ENCODE measurements at places on chromosomes 2 and 18.

GRCh38 chr18:23234619-23235018 lies 99.3 kb downstream of the CABLES1 start:
- no peak for DNase-seq

DNA sequence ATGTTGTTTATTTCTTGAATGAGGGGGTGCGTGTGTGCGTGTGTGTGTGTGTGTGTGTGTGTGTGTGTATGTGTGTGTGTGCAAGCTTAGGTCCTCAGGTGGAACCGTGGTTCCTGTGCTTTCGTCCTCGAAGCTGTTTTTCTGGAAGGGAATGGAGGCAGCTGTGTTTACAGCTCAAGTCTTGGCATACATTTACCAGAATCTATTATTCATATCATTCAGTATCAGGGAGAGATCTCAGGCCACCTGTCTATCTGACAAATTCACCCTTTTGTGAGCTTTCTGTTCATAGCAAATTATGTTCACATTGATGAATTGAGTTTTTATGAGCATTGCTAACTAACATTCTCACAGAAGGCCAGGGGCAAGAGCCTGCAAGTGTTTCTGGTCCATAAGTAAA lies 550.4 kb downstream of the ARHGAP15 start:
- no peak for DNase-seq

DNA sequence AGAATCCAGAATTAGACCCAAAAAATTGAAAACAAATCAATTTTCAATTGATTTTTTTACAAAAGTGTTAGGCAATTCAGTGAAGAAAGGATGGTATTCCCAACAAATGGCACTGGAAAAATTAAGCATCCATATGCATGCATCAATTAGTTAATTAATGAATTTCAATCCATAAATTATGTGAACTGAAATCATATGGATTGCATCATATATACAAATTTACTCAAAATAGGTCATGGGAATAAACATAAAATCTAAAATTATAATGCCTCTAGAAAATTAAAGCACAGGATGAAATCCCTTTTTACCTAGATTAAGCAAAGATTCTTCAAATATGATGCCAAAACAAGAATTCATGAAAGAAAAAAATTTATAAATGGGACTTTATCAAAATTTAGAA lies 213.9 kb upstream of the KLHL29 start:
- no peak for DNase-seq

GRCh38 chr2:112910219-112910618 lies 746 bp upstream of the IL37 start:
- no peak for DNase-seq

DNA sequence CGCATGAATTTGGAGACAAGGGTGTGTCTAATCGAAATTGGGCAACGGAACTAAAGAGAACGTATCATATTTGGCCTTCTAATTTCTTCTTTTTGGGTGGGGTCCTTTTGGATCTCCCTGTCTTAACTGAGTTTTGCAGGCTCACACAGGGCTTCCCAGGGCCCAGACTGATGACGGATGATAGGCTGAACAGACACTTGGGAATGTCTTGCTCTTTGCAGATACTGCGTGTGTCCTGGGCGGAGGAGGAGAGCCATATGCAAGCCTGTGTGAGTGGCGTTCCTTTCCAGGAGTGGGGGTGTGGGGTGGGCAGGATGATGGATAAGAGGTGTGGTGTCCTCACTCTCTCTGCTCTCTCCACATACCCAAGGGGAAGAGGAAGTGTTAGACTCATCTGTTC lies 40.1 kb downstream of the TNP1 start:
- no peak for DNase-seq

DNA sequence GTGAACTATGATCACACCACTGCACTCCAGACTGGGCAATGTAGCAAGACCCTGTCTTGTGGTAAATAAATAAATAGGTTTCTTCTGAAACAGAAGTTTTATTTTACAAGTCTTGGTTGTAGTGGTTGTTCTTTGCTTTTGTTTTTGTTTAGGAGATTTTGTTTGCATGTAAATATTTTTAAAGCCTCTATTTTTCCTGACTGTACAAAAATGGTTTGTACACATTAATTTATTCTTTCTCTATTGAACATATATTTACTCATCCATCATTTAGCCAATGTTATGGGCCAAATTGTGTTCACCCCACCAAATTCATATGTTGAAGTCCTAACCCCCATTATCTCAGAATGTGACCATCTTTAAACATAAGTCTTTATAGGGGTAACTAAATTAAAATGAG lies 580.1 kb downstream of the EPHA4 start:
- DNase-seq: no peak

DNA sequence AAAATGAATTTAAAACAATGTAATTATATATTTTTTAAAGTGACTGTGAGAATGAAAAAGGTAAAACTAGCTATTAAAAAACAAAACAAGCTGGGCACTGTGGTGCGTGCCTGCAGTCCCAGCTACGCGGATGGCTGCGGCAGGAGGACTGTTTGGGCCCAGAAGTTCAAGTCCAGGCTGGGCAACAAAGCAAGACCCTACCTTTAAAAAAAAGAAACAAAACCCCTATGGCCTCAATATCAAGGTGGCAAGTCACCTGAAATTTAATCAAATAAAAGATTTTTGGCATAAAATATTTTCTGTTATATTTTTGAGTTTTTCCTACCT lies 46.9 kb upstream of the STRN start:
- DNase-seq: no peak

DNA sequence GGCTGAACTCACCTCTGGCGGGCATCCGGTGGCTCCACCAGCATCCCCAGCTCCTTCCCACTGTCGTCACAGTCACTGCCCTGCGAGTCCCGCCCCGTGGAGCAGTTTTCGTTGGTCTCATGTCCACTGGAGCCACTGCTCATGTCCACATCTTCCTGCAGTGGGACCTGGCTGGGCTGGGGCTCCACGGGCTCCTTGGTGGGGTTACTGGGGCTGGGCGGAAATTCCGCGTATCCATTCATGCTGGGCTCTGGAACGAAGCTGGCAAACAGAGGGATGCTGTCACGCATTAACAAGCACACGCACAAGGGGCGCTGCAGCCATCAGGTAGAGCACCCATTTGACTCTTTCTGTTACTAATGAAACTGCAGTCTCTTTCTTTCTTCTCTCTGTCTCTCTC lies 10.7 kb downstream of the PER2 start:
- DNase-seq: no peak

DNA sequence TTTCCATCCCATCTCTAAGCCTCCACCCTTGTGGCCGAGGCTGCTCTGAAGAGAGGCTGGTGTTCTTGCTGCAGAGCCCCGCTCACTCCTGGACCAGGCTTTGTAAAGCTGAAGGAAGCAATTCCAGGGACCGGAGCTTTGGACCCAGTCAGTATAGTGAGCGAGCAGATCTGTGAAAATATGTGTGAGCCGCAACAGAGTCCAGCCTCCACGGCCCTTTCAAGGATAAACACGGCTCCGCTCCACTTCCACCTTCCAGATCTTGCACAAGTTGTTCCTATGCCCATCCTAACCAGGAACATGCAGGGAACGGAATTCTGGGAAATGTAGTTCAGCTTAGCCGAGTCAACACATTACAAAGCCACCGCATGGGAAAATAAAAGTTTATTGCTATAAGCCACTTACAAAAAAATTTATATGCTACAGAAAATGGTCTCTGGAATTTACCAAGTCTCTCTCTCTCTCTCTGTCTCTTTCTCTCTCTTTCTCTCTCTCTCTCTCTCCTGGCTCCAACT lies 151.7 kb upstream of the ZNF521 start:
- no peak for DNase-seq

GRCh38 chr2:222690564-222691200 lies 19.2 kb downstream of the MOGAT1 start:
- peak; percentile 61 for DNase-seq

DNA sequence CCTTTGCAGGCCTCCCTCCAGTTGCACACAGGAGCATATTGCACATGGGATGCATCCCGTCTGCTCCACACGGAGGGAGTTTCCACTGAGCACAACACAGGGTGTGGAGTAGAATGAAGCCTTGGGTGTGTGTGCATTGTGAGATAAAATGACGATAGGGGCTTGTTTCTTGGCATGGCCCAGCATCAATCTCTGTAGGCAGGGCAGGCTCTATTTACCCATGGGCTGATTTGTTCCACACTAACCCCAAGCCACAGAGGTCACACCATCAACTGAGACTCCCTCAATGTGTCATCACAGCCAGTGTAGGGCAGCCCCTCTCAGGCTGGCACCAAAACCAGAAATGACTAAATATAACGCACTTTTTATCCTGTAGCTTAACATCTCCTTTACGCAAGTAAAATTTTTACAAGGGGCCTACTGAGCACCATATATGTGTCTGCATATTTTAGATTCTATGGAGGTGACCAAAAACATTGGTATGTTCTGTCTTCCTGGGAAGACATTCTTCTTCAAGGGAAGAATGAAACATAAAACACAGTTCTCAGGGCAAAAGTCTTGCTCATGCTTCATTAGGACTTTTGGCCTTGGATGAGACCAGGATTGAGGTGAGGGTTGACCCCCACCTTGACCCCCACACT lies 2.7 kb upstream of the GKN1 start:
- no peak for DNase-seq

- no peak for DNase-seq
Observed at GRCh38 chr2:170928036-170928823, 823 bp upstream of the GORASP2 start.

DNA sequence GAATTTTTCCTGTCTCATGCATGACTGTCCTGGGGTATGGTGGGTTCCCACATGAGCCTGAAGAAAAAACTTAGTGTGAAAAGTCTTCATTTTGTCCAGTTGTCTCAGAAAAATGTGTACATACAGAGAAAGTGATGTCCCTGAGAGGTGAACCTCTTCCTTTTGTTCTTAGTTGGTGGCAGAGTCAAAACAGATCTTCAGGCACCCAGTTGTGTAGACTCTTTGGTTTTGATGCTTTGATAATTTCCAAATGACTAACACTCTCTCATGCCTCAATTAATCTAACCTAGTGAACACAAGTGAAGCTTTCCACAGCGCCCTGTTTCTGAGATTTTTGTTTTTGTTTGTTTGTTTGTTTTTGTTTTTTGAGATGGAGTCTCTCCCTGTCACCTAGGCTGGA lies 273.5 kb downstream of the PIK3C3 start:
- DNase-seq: no peak

- no peak for DNase-seq
Observed at GRCh38 chr2:235966396-235966795, 201.8 kb downstream of the GBX2 start.

DNA sequence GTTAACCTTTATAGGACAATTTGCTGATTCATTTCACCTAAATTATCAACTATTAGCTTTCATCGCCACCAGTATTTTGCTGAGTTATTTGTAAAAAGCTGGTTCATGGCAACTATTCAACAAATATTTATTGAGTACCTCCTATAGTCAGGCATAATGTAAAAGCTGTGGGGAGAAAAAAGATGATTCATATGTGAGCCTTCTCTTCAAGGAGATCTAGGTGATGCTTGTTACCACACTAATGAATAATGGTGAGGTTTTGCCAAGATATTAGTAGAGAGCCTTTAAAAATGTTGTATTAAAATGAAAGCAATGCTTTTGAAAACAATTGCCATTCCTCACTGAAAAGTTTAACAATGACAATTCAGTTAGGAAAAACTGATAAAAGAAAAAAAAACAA lies 187.8 kb downstream of the ANKRD44 start:
- DNase-seq: no peak

DNA sequence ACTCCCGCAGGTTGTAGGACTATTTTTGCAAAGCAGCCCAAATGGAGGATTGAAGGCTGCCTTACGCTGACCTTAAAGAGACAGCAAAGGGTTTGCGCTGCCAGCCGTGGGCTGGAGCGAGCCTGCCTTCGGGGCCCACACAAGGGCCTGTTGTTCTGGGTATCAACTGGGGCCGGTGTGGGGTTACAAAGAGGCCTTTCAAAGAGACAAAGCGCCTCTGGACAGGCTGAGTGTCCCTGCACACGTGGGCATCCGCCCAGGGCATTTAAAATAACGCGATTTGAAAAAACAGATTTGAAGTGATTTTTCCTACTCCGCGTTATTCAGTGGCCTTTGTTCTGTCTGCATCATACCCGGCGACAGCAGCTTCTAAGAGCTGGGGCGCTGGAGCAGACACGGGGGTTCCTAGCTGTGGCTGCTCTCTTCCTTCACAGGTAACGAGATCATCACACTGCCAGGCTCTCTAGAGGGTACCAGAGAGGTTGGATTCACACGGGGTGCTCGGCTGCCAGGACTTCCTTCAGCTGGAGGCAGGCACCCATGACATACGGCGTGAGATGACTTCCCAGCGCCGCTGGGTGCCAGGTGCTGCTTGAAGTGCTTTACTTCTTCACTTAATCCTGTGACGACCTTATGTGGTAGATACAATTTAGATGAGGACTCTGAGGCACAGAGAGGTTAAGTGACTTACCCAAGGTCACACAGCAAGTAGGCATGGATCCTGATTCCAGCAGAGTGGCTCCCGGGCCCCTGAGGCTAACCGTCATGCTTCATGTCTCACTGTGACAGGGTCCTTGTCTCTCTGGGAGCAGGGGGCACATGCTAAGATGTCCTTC lies 32.2 kb downstream of the MAL start:
- DNase-seq: no peak

GRCh38 chr2:203585516-203585915 lies 50.4 kb upstream of the RAPH1 start:
- DNase-seq: no peak

DNA sequence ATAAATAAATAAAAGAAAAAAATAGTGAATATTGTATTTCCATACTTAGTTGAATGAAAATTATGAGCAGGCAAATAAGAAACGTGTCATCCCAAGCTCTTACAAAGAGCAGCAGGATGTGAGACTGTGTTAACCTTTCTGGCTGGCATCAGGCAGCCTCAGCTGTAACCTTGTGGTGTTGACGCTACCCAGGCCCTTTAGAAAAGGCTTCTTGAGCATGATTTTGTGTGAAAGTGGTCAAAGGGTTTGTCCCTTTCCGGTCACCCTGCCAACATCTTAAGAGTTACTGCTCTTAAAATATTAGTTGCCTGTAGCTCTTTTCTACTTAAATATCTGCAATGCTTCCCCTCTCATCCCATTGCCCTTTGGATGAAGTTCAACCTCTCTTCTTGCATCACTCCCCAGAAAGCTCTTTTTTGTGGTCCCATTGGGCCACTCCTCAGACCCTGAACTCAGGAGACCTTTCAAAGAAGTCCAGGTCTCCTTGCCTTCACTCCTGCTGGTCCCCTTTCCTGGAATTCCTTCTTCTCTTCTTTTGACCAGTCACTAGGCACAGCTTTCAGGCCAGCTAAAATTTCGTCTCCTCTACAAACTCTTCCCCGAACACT lies 35.0 kb downstream of the RHOB start:
- no peak for DNase-seq

DNA sequence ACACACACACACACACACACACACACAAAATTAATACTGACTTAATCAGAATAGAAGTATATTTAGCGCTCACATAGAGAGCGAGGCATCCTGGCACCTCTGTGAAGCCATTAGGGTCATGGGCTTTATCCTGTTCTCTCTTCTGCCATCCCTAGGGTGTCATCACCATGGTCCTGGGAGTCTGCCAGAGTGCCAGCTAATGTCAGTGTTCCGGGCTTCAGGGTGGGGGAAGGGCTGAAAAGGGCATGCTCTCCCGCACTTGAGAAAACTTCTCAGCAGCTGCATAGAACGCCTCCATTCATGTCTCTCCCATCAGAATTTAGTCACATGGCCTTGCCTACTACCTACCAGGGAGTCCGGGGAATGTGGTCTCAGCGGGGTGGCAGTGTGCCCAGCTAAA lies 19.7 kb upstream of the DYNC2LI1 start:
- no peak for DNase-seq

Measured in naive thymus-derived CD4-positive, alpha-beta T cell (primary cell).